ENCODE measurements at places on chromosomes 3 and 15.

DNA sequence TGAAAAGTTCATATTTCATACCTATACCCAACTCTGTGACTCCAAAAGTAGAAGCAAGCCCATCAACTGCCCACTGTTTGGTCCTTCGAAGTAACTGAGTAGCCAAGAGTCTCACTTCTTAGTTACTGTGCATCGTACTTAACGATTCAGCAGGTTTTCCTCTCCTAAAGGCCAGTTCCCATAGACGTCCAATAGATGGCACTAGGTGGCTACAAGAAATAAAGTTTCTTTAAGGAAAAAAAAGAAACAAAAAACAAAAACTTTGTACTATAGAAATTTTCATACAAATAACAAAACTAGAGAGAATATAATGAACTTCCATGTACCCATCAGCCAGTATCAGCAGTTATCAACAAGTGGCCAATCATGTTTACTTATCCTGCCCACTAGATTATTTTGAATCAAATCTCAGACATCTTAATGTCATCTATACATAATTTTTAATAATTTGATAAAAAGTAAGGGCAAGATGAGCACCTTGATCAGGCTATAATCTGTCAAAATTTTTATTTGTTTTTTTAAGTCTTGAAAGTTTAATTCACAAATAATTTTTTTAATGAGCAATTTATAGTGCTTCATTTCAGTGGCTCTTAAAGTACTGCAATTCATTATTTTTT is 63.8 kb upstream of the ACP3 start:
- DNase-seq, result no peak

DNA sequence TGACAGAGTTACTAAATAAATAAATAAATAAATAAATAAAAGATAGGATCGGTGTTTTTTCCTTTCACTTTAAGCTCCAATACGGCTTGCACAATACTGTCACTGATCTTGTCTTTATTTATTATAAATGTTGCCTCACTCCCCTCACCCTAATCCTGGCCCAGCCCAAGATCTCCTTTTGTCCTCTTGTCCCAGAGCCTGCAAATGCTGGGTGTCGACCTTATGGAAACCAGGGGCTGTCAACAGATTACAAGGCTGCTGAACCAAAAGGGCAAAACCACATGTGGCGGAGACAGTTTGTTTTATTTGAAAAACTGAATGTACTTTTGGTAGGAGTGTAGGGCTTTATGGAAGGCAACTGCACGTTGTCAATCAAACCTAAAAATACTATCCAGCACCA is 75.9 kb downstream of the RFTN1 start:
- DNase-seq, result no peak

- no peak for DNase-seq
Observed at GRCh38 chr3:144141074-144141473, 169.5 kb downstream of the DIPK2A start.

DNA sequence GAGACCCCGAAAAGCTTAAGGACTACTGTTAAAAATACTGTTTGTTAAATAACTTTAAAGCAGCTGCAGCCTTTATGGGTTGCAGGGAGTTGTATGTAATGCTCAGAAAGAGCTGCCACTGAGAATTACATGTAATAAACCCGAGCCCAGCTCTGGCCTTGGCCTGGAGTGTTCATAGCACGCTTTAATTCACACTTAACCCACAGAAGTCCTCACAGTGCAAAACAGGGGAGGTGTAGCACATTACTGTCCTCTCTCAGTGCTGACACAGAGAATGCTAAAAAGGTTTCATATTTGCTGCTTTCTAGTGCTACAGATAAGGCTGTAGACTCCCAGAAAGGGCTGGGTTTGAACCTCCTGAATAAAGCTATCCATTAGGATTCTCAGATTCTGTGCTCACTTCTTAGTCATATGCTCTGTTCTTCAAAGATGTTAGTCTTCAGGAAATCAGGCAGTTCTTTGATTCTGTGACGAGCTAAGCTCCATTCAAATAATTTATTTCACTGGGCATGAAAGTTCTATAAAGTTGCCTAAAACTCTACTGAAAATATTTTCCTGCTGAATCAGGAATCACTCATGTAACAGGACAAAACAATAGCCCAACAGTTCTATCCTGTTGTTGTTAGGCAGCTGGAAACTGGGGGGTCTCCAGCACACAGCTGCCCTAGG is 108.0 kb downstream of the SENP2 start:
- DNase-seq, result no peak

DNA sequence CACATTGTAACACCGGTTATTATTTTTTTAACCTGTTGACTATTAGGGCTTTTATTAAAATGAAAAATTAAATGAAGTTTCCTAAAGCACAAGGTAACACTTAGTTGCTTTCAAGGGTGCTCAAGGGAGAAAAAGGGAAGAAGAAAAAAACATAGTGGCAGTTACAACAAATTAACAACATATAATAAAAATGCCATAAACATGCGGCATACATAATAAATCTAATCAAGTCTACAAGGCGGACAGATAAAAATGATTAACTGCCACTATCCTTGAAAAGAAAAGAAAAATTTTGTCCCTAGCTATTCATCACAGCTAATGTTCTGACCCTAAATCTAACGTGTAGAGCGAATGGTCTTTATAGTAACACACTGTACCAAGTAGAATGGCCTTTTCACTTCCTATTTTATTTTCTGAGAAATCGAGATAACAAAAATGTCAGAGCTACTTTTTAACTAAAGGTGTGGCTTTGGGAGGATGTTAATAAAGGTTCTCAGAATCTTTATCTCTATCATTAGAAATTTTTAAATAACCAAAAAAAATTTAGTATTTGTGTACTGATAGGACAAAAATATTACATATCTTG is 194.9 kb downstream of the FOXP1 start:
- no peak for DNase-seq

DNA sequence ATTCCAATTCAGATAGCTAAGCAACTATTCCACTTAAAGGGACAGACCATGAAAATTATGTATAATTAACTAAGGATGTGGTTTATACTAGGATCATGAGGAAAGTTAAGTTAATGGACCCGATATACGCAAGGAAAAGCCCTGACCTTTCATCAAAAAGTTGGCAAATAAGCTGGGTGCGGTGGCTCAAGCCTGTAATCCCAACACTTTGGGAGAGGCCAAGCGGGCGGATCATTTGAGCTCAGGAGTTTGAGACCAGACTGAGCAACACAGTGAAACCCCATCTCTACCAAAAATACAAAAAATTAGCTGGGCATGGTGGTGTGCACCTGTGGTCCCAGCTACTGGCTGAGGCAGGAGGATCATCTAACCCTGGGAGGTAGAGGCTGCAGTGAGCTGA is 39.6 kb downstream of the SCAP start:
- DNase-seq, result no peak

DNA sequence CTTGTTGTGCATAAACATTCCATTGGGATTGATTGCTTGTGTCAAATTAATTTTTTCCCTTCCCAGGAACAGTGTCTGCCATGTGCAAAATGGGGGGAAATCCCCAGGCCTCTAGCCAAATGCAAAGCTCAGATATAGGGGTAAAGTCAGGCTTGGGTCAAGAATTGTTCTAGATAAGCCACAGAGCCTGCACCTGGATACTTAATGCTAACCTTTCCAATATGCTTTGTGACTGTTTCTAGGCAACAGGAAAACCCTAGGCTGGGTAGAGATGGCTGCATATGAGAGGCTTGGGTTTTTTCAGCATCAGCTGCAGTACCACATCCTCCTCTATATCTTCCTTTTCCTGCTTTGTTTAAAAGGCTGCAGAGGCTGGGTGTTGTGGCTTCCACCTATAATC is 61.9 kb upstream of the ROPN1 start:
- no peak for DNase-seq

DNA sequence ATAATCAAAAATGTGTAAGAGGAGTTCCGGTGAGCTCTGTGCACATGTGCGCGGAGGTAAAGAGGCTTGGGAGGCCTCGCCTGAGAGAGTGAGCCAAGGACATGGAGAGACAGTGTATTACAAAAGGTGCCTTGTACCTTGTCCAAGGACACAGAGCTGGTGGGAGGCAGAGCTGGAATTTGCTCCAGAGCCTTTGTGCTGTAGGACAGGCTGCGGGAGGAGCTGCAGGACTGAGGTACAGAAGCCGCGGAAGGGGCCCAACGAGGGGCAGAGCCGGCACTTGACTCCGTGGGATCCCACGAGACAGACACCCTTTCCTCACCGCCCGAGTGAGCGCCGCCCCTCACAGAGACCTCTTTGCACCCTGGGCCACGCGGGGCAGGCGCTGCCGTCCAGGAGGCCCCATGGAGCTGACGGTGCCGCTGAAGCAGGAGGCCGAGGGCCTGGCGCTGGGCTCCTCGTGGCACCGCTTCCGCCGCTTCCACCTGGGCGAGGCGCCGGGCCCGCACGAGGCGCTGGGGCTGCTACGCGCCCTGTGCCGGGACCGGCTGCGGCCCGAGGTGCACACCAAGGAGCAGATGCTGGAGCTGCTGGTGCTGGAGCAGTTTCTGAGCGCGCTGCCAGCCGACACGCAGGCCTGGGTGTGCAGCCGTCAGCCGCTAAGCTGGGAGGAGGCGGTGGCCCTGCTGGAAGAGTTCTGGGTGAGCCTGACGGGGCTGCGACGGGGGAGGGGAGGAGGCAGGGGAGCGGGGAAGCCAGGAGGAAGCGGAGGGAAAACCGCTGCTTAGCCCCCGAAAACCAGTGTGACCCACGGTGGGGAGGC is 68.7 kb downstream of the SLTM start:
- peak; percentile 7 for DNase-seq

GRCh38 chr3:107588217-107588616 is 65.5 kb downstream of the BBX start:
- no peak for DNase-seq

DNA sequence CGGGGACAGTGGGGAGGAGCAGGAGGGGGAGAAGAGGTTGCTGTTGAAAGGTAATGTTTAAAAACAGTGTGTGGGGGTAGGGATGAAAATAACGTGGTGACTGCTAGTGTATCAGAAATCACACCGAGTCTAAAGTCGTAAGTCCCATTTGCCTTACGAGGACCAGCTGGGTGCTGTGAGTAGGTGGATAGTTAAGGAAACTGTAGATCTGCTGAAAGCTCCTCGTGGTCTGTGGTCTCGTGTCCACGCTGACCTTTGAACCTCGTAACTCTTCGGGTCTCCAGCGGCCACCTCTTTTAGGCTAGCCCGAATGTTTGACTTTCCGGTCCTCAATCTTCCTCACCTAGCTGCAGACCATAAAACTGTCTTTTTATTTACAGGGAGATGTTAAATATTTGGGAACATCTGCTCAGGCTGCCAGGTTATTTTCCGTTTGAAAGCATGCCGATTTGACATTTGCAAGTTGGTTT is 29.3 kb upstream of the ST3GAL6 start:
- no peak for DNase-seq

- no peak for DNase-seq
Observed at GRCh38 chr3:71549951-71550350, 33.6 kb downstream of the FOXP1 start.

- DNase-seq, result no peak
Observed at GRCh38 chr3:6667354-6667753, 193.6 kb upstream of the GRM7 start.

- DNase-seq, result no peak
Observed at GRCh38 chr15:92683511-92683834, 27.9 kb upstream of the FAM174B start.

GRCh38 chr3:12624056-12624455 is 39.9 kb downstream of the RAF1 start:
- DNase-seq, result no peak

DNA sequence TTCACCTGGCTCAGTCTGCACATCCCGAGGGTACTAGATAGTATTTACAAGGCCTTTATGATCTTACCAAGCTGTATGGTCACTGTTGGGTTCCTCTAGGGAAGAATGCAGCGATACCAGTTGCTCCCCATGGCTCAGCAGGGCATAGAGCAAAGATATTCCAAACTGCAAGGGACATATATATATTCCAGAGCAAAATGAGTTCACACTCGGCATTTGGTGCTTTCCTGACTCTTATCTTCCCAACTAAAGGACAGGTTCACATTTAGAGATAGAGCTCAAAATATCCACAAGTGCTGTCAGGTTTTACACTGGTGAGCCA is 3.5 kb upstream of the SPG11 start:
- DNase-seq, result no peak

- DNase-seq, result no peak
Observed at GRCh38 chr3:10707400-10708215, 108.4 kb upstream of the SLC6A11 start.

GRCh38 chr3:190260301-190260700 is 61.9 kb downstream of the CLDN1 start:
- DNase-seq, result no peak

GRCh38 chr3:50135964-50136363 is 19.2 kb upstream of the SEMA3F start:
- DNase-seq, result no peak

DNA sequence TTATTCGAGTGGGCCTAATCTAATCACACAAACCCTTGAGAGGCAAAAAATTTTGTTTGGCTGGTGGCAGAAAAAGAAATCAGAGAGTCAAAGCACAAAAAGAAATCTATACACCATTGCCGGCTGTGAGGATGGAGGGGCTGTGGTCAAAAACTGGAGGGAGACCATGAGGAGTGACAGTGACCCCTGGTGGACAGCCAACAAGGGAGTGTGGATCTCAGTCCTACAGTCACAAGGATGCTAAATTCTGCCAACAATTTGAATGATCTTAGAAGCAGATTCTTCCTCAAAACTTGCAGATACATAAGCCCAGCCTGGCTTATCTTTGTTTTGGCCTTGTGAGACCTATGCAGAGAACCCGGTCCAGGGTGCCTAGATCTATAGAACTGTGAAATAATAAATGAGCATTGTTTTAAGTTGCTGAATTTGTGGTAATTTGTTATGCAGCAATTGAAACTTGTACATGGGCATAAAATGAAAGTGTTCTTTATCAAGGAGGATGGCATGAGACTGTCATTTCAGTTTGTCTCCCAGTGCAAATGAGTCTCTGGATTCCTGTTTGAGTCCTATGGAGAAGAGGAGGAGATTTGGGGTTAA is 103.0 kb upstream of the ARHGEF26 start:
- peak; percentile 55 for DNase-seq

DNA sequence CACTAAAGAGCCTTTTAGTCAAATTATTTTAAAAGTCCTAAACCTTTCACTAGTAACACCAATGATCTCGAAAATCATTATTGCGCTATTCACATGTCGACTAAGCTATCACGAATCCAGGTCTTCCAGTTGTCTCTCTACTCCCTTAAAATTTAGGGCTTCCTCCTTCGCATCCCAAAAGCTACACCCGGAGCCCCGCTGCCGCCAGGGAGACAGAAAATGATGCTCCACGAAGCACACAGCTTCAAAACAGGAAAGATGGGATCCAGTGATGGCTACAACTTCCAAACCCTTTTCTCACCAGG is 253 bp downstream of the IFT80 start:
- DNase-seq, result no peak

- DNase-seq, result no peak
Observed at GRCh38 chr3:169278667-169279066, 384.8 kb downstream of the MECOM start.

GRCh38 chr3:48429960-48430707 is at the start of gene PLXNB1:
Gene PLXNB1, minus strand, starts transcription at chr3:48430086. Its CDS starts 5,475 bp downstream, at chr3:48424611.
- DNase-seq, result no peak

- DNase-seq, result no peak
Observed at GRCh38 chr15:92907896-92908712, 8.0 kb downstream of the CHD2 start.
